ENCODE measurements at places on chromosomes 12 and 14. TPM values are rescaled to one million over a fixed set of nuclear protein-coding genes. Genes with fewer than 3 reads are reported as not detected.

- ATAC-seq, result no peak
Measured at GRCh38 chr14:52868911-52869618, 77.7 kb upstream of the GNPNAT1 start.

Gene PRICKLE1
- not detected for total RNA-seq

DNA sequence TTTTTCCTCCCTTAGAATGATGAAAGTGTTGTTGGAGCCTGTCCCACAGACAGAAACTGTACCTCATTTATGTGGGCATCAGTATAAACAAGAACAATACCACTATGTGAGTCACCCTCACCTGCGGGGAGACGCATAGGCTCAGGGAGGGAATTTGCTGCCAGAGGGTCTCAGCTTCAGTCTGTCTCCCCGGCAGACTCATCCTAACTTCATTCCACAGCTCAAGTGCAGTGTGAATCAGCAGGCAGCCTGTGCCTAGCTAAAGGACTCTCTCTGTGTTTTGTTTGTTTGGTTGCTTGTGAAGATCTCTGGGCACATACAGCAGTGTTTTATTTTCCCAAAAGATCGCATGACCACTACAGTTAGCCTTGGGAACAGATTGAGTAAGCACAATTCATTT, 98.9 kb downstream of the PRKCH start:
- ATAC-seq, result peak; percentile 57

- ATAC-seq, result no peak
Measured at GRCh38 chr14:43359317-43359716, 1147.8 kb downstream of the FSCB start.

Gene C3AR1
- 6.4 TPM for total RNA-seq

GRCh38 chr12:79140711-79141110, 276.1 kb downstream of the SYT1 start:
- ATAC-seq, result no peak

DNA sequence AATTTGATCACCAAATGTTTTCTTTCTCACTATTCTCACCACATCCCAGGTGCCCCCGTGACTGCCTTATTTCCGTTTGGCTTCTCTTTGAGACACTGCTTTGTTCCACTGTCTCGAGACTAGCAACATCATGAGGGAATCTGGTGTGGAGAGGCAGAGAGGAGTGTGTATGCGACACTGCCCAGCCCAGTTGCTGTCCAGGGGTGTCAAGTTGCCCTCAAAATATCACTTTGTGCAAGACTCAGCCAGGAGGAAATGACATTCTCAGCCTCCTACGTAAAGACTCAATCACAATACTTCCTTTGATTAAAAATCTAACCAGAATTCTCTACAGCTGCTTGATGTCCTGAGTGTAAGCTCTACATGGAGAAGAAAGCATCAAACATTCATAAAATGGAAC, 48.2 kb upstream of the EEA1 start:
- no peak for ATAC-seq

DNA sequence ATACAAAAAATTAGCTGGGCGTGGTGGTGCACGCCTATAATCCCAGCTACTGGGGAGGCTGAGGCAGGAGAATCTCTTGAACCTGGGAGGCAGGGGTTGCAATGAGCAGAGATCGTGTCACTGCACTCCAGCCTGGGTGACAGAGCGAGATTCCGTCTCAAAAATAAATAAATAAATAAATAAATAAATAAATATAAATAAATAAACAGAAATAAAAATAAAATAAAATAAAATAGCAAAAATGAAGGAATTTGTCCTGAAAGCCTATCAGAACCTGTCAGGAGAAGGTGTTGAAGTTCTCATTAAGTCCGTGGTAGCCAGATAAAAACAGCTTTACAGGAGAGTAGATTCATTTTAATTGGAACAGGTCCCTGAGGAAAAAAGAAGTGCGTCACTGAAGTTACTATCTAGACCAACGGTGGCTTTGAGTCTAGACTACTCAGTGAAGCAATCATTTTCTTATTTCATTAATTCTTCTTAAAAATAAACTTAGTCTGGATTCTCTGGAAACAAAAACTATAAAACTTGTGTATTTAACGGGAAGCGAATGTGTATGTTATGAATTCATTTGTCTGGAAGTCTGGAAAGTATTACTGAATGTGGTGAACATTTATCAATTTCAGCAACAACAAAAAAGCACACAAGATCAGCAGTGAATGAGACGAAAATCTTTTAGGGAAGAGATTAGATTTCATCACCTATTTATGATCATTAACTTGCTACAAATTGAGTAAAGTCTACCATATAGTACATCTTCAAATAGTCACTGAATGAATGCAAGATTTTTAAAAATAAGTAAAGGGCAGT, 248.5 kb upstream of the PDE3A start:
- no peak for ATAC-seq

GRCh38 chr12:103697971-103698751, 111.1 kb downstream of the STAB2 start:
- ATAC-seq, result peak; percentile 37

GRCh38 chr12:45498645-45499044, 230.9 kb upstream of the ARID2 start:
- ATAC-seq, result no peak

Gene NAV3
- not detected for total RNA-seq

GRCh38 chr12:104969343-104969742, 11.3 kb upstream of the SLC41A2 start:
- ATAC-seq, result no peak

GRCh38 chr14:75132382-75133086, 5.7 kb upstream of the NEK9 start:
- peak; percentile 80 for ATAC-seq

DNA sequence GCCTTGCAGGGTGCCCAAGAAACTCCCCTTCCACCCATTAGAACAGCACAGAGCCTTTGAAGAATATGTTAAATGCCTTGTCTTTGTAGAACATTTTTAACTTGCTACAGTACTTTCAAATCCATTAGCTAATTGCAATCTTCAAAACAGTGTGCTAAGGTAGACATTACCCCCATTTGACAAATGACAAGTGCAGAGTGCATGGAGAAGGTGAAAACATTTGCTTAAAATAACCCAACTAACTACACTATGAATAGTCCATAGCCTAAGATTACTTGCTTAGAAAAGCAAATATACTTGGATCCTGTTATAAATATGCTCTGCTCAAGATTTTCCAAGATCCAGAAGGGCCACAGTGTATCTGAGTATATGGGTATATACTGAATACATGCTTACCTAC, 87.0 kb upstream of the G2E3 start:
- no peak for ATAC-seq

DNA sequence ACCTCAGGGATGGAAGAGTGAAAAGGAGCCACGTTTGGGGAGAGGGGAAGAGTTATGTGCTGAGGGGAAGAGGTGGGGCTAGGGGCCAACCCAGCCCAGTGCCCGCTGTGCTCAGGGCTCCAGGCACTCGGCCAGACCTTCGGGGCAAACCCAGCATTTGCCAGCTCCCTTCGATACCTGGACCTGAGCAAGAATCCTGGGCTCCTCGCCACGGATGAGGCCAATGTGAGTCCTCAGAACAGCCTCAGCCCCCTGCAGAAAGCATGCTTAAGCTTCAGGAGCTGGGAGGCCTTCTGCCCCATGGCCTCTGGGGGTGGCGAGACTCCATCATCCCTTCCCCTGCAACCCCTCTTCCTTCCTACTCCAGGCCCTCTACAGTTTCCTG, 5.0 kb downstream of the CARMIL3 start:
- ATAC-seq, result no peak

Gene NID2
- total RNA-seq, result not detected

Gene CD9
- 0.76 TPM for total RNA-seq

GRCh38 chr14:105420974-105421674, 1.5 kb downstream of the MTA1 start:
- ATAC-seq, result no peak

- ATAC-seq, result no peak
Measured at GRCh38 chr12:104668274-104668718, 211.5 kb downstream of the CHST11 start.

GRCh38 chr12:113634982-113635381, 163.3 kb upstream of the LHX5 start:
- no peak for ATAC-seq

Gene TAS2R8
- not detected for total RNA-seq

GRCh38 chr12:21934173-21934572, 7.1 kb downstream of the ABCC9 start:
- ATAC-seq, result no peak

GRCh38 chr12:42135259-42135814, 9.3 kb downstream of the GXYLT1 start:
- ATAC-seq, result no peak

DNA sequence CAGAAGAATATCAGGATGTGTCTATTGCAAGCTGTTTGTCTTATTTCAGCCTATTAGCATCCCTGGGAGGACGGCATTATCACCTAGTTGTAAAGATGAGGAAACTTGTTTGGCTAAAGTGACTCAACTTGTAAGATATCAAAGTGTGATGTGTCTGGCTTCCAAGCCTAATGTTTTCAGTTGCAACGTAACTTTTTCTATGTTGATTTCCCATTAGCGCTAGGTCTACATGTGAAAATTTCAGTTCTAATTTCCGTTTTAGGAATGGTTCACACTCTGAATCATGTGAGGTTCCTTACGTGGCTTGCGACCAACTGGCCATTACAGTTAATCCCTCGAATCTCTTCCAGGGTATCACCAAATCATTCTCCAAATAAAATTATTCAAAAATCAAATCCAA, 58.0 kb downstream of the LLPH start:
- no peak for ATAC-seq

Gene TMEM229B
- 0.71 TPM for total RNA-seq

GRCh38 chr12:52633383-52633782, 15.0 kb upstream of the KRT73 start:
- no peak for ATAC-seq

GRCh38 chr12:19110221-19110940, 19.2 kb upstream of the PLEKHA5 start:
- no peak for ATAC-seq

Gene CLEC4A
- 0.22 TPM for total RNA-seq

GRCh38 chr12:27342536-27342935, 9.9 kb downstream of the BMAL2 start:
- ATAC-seq, result no peak

- ATAC-seq, result no peak
Measured at GRCh38 chr12:77406219-77406905, 341.0 kb upstream of the E2F7 start.

- no peak for ATAC-seq
Measured at GRCh38 chr14:95500772-95501401, 15.6 kb downstream of the SYNE3 start.

DNA sequence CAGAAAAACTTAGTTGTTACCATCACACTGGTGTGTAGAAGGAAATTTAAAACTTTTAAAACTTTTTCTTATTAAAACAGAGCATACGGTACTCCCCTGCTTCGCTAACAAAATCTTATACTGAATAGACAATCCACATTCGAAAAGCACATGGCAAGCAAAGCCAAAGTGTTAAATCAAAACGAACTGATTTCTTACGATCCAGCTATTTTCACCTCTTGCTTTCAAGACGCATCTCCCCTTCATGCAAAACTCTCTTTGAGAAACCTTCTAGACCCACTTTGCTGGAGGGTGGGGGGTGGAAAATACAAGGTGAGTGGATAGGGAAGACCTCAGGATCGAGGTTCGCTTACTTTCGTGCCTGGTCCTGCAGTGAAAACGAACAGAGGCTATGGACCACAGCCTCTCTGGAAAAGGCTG, 328 bp downstream of the INTS13 start:
- no peak for ATAC-seq

GRCh38 chr12:57761391-57761998, 5.4 kb downstream of the CYP27B1 start:
- ATAC-seq, result no peak

- no peak for ATAC-seq
Measured at GRCh38 chr14:89107626-89108025, 283.2 kb downstream of the TTC8 start.

Gene CISTR
- not detected for total RNA-seq

DNA sequence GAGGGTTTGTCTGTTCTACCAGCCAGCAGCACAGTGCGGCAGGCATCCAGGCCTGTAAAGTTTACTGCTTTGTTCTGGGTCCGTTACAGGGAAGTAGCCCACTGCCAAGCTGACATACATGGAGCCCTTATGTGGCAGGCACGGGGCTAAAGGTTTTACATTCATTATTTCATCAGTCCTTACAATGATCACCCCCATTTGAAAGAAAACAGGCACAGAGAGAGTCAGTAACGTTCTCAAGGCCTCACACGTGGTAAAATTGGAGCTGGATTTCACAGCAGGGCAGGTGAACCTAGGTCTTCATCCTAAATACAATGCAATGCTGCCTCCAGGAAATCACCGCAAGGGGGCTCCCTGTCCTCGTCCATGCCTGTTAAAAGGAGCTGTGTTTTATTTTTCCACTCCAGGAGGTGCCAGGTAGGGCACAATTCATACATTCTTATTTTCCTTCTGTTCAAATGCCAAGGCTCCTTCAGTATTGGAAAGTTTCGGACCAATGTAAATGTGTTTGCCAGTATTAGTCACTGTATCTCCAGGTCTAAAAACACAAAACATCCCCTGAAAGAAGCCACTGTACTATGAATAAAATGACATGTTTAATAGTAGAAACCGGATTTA, 172.2 kb upstream of the GZMB start:
- no peak for ATAC-seq

DNA sequence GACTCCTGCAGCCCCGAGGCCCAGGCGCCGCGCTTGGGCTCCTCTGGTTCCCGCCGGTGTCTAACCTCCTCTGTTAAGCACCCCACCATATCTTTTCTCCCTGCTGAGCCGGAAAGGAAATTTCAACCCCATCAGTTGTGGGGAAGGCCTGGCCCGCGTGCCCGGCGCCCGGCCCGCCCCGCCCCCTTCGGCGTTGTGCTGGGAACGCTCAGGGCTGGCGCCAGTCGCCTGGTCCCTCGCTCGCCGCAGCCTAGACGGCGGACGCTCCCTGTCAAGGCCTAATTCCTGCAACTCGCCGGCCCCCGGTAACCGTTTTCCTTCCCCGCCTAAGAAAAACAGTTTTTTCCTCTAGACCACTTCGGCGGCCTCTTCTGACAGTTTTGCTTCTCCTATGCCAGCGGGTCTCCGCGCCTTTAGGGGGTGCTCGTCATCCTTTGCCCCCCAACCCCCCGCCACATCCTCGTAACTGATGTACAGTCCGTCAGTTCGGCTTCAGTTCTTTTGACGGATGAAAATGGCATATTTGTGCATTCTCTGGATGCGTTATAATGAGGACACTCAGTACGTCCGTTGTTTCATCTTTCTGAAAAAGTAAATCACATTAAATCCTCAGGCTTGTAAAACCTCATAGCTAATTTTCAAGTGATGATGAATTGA, 506 bp upstream of the NAP1L1 start:
- ATAC-seq, result peak; percentile 70

- no peak for ATAC-seq
Measured at GRCh38 chr12:93614917-93615596, 42.6 kb downstream of the SOCS2 start.

- ATAC-seq, result no peak
Measured at GRCh38 chr14:102565959-102566358, 26.5 kb upstream of the RCOR1 start.

Gene PRMT5
- total RNA-seq, result 61.7 TPM

Gene RGS6
- total RNA-seq, result 1.6 TPM

Gene AHNAK2
- total RNA-seq, result 0.05 TPM

Gene REM2
- total RNA-seq, result 1.3 TPM
